Hepatic stellate cell (primary cell): ENCODE measurements at places on chromosomes 6 and 20.
A peak's percentile ranks its signal among the peaks of the same experiment; 100 is the strongest.

GRCh38 chr6:7692453-7692784, 33.5 kb upstream of the BMP6 start:
- DNase-seq: no peak

DNA sequence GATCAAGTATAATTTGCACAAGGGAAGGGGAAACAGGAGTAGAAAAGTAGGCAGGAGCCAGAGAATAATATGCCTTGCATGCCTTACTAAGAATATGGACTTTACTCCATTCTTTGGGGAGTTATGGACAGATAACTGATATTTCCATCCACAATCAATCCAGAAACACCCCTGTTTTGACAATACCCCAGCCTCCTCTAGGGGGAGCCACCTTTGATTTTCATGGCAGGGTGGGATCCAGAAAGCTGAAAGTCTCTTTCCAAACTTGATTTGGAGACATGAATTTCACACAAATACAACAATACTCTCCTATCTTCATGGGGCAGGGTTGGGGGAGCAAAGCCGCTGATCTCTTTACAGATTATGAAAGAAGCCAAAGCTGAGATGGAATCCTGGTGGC, 404.1 kb downstream of the FOXA2 start:
- no peak for DNase-seq

GRCh38 chr6:111576291-111576690, 29.4 kb downstream of the TRAF3IP2 start:
- no peak for DNase-seq

- no peak for DNase-seq
Observed at GRCh38 chr6:7761051-7761450, 35.2 kb downstream of the BMP6 start.

GRCh38 chr6:167860550-167861226, 34.0 kb downstream of the AFDN start:
- DNase-seq: no peak

DNA sequence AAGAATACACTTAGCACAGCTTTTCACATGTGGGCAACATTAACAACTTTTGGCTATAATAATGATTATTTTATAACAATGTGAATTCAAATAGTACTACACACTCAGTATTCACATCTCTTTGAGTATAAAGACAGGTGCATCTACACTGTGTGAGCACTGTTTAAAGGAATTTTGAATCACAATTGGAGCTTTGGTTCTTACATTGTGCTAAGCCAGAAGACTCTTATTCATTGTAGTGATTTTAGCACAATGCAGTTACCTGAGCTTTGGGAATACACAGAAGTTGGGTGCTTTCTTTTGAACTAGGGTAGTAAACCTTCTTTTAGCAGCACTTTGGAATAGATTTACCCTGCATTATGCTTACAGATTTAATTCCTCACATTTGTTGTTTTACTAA, 20.5 kb downstream of the RIMS1 start:
- DNase-seq: no peak

DNA sequence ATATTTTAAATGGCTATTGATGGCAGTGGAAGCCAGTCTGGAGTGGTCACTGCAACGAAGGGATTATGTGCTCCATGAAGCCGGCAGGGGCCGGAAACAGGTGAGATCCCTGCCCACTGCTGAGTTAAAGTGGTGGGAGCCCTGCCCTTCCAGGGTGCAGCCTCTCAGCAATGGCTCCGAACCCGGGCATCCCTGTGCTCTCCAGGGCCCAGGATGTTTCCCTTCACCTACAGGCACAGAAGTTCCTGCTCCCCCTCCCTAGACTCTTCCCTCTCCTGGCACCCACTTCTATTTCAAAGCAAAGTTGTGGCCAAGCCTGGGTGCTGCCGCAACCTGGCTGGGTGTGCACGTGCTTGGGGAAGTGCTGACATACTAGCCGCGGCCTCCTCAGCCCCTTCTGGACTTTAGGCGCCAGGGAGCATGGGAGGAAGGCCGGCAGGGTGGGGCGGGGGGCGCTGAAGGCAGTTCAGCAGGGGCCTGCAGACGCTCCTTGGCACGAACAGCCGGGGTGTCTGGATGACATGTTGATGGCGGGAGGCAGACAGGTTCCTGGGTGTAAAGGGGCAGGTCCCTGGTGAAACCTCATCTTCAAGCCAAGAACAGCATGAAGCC, 452.3 kb downstream of the HTR1B start:
- DNase-seq: no peak

- DNase-seq: no peak
Observed at GRCh38 chr6:49462071-49462470, 982 bp downstream of the MMUT start.

GRCh38 chr6:82264824-82265223, 17.3 kb upstream of the IBTK start:
- no peak for DNase-seq

DNA sequence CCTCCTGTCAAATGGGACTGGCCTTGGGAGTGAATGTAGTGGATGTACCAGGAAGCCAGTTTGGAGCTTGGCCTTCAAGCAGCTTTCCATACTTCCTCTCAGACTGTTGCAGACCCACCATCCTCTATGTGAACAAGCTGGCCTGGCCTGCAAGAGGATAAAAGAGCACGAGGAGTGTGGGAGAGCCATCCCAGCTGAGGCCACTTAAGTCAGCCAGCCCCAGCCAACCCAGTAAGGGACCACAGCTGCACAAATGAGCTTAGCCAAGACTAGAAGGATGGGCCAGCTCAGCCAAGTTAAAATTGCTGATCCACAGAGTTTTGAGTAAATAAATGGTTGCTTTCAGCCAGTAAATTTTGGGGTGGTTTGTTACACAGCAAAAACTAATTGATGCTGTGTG, 156.9 kb upstream of the SOX4 start:
- DNase-seq: no peak

GRCh38 chr6:129108337-129108736, 225.4 kb downstream of the LAMA2 start:
- DNase-seq: no peak

- DNase-seq: no peak
Observed at GRCh38 chr6:96675597-96675996, 112.7 kb downstream of the FHL5 start.

DNA sequence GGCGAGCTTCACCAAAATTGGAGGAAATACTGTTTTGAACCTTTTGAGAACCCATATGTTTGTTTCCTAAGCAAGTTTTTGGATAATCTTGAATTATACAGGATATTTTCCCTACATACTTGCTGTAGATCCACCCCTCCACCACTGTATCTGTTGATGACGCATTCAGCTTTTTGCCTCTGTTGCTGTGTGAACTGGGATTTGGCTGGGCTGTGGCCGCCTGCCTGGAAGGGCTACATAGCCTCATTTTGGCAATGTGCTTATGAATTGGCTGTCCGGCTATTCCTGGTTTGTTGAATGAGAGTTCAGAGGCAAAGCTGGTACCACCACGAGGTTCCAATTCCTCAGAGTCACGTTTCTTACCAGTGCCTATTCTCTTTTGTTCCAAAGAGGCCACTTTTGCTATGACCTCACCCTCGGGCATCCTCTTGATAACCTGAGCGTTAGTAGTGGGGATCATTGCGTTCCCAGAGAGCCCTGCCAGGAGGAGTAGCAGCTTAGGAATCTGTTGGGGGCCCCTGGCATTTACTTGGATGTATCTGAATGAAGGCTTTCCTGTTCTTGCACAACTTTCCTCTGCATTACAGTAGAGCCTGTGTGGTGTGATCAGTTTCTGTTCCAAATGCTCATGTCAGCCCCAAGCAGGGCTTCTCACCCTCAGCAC, 6.4 kb downstream of the FAM83D start:
- DNase-seq: peak; percentile 36

GRCh38 chr6:135842618-135843392, 8.7 kb upstream of the PDE7B start:
- no peak for DNase-seq

- DNase-seq: peak; percentile 56
Observed at GRCh38 chr20:47330933-47331708, 25.4 kb downstream of the ZMYND8 start.

- DNase-seq: no peak
Observed at GRCh38 chr6:137909533-137909932, 42.5 kb downstream of the TNFAIP3 start.

- DNase-seq: no peak
Observed at GRCh38 chr6:113187661-113188060, 669.5 kb upstream of the MARCKS start.

DNA sequence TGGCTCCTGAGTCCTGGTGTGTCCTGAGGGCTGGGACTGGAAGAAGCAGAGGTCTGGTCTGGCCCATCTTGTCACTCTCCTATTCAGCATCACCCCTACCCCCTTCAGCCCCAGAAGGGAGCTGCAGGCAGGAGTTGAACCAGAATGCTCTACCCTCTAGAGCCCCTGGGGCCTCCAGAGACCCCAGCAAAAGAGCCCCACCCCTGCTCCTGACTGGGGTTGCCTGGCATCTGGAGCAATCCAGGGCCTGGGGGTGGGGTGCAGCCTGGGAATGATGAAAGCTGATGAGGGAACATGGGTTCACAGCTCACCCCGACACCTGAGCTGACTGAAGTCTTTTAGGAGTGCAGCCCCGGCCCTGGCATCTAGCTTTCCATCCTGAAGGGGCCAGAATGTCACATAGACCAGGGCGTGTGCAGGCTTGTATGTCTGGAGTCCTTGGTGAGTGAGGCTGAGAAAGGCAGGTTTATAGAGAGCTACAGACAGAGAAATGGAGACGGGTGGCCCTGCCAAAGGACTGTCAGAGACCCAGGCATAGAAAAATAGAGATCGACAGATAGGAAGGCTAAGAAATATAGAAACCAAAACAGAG, 12.2 kb downstream of the FGD2 start:
- DNase-seq: no peak

GRCh38 chr20:37611852-37612251, 82.0 kb upstream of the CTNNBL1 start:
- DNase-seq: no peak

- no peak for DNase-seq
Observed at GRCh38 chr20:63751471-63752271, 12.1 kb downstream of the SLC2A4RG start.

GRCh38 chr6:4055420-4056041, 23.4 kb downstream of the FAM217A start:
- peak; percentile 55 for DNase-seq

GRCh38 chr6:322940-323729, 30.8 kb downstream of the DUSP22 start:
- no peak for DNase-seq

GRCh38 chr6:3542032-3542640, 85.3 kb upstream of the SLC22A23 start:
- DNase-seq: no peak

GRCh38 chr6:38136547-38136946, 317.0 kb downstream of the ZFAND3 start:
- DNase-seq: no peak

GRCh38 chr6:91717094-91717493, 1130.2 kb upstream of the MAP3K7 start:
- DNase-seq: no peak

DNA sequence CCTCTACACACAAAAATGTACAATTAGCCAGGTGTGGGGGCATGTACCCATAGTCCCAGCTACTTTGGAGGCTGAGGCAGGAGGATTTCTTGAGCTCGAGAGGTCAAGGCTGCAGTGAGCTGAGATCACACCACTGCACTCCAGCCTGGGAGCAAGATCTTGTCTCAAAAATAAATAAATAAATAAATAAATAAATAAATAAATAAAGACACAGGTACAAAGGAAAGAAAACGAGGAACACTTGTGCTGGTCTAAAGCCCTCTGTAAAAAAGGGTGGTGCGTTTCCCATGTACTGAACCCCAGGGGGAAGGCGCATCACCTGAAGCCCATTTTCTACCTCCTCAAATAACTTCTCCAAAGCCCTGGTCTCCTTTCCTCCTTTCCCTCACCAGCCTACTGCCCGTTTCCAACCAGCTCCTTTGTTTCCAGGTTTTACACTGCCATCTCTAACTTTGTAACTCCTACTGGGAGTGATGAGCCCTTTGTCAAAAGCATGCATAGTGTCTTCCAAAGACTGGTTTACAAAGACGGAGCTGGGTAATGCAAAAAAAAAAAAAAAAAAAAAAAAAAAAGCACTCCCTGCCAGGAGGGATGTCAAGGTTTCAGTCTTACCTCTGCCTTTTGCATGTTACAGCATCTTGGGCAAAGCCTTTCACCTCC, 81.5 kb upstream of the SOX4 start:
- DNase-seq: no peak

- peak; percentile 52 for DNase-seq
Observed at GRCh38 chr20:19758501-19759331, 658 bp downstream of the RIN2 start.

- no peak for DNase-seq
Observed at GRCh38 chr20:53738039-53738944, 144.7 kb upstream of the ZNF217 start.

DNA sequence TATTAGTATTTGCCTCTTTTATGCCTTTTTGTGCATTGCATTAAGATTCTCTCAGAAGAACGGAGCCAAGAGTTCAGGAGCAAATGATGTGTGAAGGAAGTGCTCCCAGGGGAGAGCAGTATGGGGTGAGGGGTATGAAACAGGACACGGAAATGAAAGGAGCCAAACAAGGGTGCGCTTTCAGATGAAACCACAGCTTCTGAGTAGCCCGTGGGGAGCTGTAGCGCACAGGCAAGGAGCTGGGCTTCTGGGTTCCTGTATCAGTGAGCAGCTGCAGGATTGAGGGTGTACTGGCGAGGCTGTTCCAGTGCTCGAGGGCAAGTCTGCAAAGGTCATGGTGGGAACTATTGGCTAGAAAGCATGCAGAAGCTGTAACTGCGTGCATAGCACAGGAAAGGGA, 25.4 kb downstream of the ANKEF1 start:
- DNase-seq: no peak

DNA sequence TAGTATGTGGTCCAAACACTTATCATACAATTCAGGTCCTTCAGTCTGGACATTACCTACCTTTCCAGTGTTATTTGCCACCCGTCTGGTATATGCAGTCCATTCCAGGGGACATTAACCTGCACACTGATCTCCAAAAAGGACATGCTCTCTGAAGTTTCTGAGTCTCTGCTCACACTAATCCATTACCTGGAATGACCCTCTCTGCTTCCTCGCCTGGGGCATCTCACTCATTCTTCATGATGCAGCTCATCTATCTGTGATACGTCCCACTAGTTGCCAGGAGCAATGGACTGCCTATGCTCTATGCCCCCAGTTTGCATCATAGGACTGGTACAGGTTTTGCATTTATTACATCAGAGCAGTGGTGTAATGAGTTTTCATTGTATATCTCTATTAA, 5.9 kb upstream of the TUBB2B start:
- DNase-seq: no peak

DNA sequence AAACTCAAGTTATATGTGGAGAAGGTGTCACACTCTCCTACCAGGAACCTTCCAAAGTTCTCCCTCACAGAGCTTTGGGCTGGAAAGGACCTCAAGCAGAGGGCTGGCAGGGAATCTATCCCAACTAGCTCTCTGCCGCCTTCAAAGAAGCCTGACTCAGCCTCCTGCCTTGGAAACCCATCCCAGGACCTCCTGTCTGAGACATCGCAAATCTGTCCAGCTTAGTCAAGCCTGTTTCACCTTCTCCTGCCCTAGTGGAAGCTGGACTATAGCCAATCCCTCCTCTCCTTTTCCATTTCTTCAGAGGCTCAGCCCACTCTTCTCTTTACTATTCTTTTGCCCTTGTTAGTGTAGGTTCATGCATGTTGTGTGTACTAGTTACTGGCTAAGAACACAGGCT, 48.2 kb upstream of the FOXP4 start:
- no peak for DNase-seq

- no peak for DNase-seq
Observed at GRCh38 chr6:132425176-132425575, 23.9 kb upstream of the MOXD1 start.

- DNase-seq: no peak
Observed at GRCh38 chr6:124991764-124992295, 29.6 kb downstream of the RNF217 start.

GRCh38 chr6:101199441-101199840, 194.1 kb upstream of the GRIK2 start:
- DNase-seq: no peak
